ENCODE measurements at places on chromosomes 16 and 17. TPM values are rescaled to one million over a fixed set of nuclear protein-coding genes. Genes with fewer than 3 reads are reported as not detected.

DNA sequence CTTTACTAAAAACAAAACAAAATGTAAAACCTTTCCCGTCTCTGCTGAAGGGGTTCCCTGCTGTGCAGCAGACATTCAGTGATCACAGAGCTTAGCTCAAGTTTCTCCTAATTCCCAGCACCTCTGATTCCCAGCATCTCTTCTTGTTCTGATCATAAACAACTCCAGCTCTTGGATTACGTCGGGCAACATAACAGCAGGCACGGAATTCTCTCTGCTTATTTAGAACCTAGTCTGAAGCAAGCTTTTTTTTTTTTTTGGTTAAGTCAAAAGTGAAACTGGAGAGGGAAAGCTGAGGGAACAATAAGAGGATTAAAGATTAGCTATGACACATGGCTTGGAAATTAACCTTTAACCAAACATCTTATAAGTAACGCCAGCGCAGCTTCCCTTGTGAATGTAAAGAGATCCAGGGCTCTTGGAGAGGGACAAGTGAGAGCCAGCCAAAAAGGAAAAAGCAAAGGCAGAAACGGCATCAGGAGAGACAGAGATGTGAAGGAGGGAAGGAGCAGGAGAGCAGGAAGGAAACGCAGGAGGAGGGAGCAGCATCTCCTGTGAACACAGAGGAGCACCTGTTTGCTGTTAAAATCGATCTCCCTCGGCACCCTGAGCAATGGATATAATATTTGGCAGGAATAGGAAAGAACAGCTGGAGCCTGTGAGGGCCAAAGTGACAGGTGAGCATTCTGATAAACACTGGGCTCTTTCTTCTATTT, at the start of gene BCO1:
Gene BCO1 (plus strand): TSS at position 394 of the 716 bp plus-strand sequence. CDS start 220 bp downstream, at position 614.
- no peak for DNase-seq

DNA sequence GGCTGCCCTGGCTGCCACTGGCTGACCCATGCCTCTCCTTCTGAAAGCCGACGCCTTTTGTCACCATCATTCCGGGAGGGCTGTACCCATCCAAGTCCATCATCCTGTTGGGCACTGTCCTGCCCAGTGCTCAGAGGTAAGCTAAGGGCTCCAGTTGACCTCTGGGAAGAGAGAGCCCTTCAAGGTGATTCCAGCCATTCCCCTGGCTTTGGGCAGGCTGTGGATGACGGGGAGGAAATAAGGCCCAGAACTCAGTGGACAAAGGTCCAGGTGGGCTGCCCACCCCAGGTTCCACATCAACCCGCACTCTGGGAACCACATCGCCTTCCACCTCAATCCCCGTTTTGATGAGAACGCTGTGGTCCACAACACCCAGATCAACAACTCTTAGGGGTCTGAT, 45.8 kb downstream of the NOS2 start:
- DNase-seq: no peak

The CORO1A gene
- 1,030 TPM for total RNA-seq

- DNase-seq: no peak
Measured at GRCh38 chr16:24718967-24719521, 10.4 kb upstream of the TNRC6A start.

The PAQR4 gene
- total RNA-seq: 2.7 TPM

Data from activated B cell treated with CpG ODN at 0.5 μM for 24 hours (primary cell).